Large intestine (tissue), 12 donors: ENCODE measurements at places on chromosomes 16 and 17. TPM values are rescaled to one million over a fixed set of nuclear protein-coding genes. Genes with fewer than 3 reads are reported as not detected.

DNA sequence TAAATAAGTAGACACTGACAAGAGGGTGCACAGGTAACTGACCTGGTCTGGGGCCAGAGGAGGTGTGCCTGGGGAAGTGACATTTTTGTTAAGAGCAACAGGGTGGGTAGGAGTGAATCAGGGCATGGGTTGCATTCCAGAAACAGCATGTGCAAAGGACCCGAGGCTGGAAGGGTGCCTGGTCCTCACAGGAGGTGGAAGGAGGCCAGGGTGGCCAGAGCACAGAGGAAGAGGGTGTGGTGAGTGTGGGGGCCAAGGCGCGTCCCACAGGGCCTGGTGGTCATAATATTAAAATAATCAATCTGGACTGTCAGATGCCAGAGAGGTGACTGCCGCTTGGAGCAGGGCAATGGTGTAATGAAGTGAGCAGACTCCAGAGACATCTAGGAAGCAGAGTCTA is 14.3 kb downstream of the ARHGAP23 start:
- DNase-seq: no peak

GRCh38 chr16:89404561-89404960 is 85.8 kb downstream of the ANKRD11 start:
- no peak for DNase-seq

DNA sequence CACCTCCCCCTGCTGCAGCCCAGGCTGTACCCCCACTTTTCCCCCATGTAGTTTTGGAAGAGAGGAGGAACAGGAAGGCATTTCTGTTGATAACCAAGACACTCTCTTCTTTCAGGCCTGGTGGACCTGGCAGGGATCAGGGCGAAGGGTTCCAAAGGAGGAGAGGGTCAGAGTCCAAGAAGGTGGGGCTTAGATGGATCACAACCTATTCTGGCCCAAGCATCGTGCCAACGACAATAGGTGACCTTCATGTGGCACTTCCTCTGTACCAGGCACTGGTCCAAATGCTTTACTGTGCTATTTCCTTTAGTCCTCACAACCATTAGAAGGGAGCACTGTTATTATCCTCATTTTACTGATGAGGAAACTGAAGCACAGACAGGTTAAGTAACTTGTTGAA is 84.3 kb downstream of the TMEM132E start:
- no peak for DNase-seq

DNA sequence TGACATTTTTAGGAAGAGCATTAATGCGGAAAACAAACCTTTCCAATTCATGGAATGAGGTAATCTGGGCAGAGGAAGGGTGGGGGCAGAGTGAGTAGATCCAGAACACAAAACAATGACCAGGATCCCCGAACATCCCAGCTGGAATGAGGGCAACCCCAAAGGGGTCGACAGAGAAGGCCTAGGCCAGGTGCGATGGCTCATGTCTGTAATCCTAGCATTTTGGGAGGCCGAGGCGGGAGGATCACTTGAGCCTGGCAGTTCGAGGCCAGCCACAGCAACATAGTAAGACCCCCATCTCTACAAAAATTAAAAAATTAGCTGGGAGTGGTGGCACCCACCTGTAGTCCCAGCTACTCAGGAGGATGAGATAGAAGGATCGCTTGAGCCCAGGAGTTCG is 64.7 kb downstream of the ZFHX3 start:
- no peak for DNase-seq

- DNase-seq: no peak
Observed at GRCh38 chr17:48427598-48427997, 2.4 kb downstream of the SKAP1 start.

DNA sequence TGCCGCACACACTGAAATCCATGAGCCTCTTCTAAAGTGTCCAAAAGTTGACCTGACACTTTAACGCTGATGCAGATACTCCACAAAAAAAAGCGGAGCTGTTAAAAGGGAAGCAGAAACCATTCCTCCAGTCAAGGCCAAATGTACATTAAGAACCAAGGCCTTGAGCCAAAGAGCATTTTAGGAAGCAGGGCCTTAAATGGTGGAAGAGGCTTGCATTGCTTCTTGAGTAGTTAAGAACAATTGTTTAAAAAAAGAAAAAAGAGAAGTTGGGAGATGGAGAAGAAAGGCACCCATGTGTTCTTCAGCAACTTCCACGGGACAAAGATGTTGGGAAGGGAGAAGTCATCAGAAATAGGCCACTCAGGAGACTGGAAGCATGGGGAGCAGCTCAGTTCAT is 6.3 kb downstream of the ZFHX3 start:
- no peak for DNase-seq

GRCh38 chr17:82830249-82830661 is 9.6 kb downstream of the ZNF750 start:
- peak; percentile 39 for DNase-seq

- DNase-seq: no peak
Observed at GRCh38 chr17:3891626-3892094, 1.2 kb downstream of the CAMKK1 start.

The SLC38A8 gene
- polyA plus RNA-seq: 0.12 TPM

The GSG1L2 gene
- not detected for polyA plus RNA-seq

The TBC1D3C gene
- polyA plus RNA-seq: 3.1 TPM

The NPIPA7 gene
- 10.3 TPM for polyA plus RNA-seq

The NPIPA8 gene
- polyA plus RNA-seq: 0.21 TPM
